ENCODE measurements at places on chromosomes 5 and 9.

- DNase-seq = no peak
These were observed 2.7 kb downstream of the CXCL14 start for GRCh38 chr5:135576075-135576599.

DNA sequence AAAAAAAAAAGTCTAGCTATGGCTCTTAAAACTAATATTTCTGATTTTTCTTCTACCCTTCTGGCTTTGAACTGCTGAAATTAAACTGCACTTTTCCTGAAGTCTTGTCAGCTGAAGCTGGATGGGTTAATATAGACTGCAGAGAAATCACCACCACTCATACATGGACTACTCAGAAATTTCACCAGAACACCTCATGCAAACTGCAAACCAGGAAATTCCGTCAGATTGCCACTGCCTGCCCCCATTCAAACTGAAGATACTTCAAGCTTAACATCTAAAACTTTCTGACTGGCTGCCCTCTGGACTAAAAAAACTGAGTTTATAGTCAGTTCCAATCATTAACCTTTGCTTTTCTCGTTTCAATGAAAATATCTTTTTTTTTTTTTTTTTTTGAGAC is 11.6 kb upstream of the ANXA2R start:
- DNase-seq = no peak

GRCh38 chr5:135220394-135221186 is 178.4 kb downstream of the MACROH2A1 start:
- DNase-seq = no peak

DNA sequence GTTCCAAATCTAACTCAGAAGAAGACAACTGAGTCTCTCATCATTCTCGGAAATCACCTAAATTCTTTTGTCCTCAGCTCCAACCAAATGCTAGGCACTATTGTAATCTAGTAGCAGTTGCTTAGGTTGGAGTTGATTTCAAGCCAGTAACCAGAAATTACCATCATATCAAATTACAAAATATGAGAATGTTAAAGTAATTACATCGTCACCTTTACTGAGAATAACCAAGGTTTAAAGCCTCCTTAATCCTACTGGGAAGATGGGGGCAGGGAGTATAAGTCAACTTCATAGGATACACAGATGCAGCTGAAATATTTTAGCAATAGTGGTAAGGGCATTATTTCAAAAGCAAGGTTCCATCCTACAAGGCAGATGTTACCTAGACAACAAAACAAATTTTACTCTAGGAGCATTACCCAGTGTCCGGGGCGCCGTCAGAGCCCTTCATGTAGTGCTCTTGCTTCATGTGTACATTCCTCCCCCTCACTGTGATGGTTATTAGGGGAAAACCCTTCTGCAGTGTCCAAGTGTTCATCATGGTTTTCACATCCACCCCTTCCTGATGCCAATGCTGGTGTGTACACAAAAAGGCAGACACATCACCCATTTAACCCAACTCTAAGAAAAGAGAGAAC is 19.5 kb downstream of the ERAP1 start:
- DNase-seq = no peak

DNA sequence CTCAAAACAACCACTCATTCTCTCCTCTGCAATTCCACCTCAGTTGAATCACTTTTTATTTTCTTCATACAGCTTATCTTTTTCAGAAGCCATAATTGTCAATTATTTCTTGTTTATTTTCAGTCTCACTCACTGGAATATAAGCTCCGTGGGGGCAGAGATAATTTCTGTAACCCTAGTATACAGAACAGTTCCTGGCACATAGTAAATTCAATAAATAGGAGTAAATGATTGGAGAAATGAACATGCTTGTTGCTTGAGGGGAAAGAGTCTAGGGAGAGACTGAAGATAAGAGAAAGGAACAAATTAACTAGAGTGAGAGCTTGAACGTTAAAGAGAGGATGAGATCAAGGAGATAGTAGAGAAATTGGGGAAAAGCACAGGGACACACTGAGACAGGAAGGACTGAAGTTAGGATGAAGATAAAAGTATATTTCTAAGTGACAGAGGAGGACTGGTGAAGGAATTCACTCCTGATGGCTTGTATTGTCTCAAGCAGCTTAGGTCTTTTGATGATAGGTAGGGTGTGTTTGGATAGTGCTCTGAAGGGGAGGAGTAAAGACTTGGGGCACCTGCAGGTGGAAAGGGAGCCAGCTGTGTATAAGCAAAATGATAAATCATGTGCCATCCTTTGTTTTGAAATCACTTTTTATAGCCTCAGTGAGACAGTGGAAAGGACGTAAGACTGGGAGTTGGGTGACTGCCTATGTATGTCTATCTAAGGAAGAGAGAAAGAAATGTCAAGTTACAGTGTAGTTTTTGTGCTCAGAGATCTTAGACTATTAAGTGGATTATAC is 2.2 kb downstream of the NAA35 start:
- DNase-seq = no peak
